Left kidney (tissue), 8 donors: ENCODE measurements at places on chromosomes 12 and 14. TPM values are rescaled to one million over a fixed set of nuclear protein-coding genes. Genes with fewer than 3 reads are reported as not detected.

GRCh38 chr12:68012712-68013111 is 23.5 kb downstream of the IFNG-AS1 start:
- DNase-seq = peak; percentile 10

GRCh38 chr12:68119250-68119649 is 40.3 kb downstream of the IFNG start:
- no peak for DNase-seq

DNA sequence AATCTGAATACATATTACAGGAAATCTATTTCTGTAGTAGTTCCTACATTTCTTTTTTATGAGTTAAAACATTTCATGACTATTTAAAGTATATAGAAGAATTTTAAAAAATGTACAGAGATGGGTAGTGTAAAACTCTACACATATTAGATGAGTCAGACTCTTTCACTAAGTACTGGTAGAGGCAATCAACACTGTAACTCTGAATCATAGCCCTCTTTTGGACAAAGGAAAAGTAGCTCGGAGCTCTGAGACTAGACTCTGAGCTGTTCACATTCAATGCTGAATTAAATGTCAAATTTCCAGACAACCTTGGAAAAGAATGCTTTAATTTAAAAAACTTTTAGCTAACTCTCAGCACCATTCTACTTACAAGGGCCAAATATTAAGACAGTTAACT is 3.4 kb downstream of the PTCSC3 start:
- DNase-seq = no peak

DNA sequence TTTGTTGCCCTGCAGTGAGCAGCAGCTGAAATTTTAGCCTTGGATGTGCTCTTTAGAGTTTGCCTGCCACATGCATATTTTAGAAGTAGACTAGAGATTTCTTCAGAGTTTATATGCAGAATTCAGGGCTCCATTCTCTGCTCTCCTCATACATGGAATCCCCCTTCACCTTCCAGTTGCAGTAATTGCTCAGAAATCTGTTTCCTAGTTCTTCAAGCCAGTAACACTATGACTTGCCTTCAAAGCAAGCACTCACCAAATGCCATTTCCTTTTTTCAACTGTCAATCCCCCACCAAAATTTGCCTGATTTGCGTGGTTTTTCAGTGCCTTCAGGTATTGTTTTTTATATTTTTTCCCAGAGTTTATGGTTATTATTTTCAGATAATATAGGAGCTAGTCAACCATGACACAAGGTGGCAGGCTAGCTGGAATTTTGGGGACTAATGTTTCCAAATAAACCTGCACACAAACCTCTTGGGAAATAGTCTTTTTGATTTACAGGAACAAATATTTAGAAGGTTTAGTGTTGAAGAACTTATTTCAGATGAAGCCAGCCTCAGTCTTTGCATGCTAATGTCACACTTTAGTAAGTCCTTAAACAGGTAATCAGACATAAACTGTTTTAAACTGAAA is 79.2 kb downstream of the ASCL1 start:
- no peak for DNase-seq

DNA sequence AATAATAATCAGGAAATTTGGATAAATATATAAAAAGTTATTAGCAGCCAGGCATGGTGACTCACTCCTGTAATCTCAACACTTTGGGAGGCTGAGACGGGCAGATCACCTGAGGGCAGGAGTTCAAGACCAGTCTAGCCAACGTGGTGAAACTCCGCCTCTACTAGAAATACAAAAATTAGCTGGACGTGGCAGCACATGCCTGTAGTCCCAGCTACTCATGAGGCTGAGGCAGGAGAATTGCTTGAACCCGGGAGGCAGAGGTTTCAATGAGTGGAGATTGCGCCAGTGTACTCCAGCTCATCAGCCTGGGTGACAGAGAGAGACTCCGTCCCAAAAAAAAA is 64.5 kb downstream of the SYT1 start:
- DNase-seq = no peak

GRCh38 chr12:32522331-32523221 is 123.2 kb downstream of the FGD4 start:
- no peak for DNase-seq

DNA sequence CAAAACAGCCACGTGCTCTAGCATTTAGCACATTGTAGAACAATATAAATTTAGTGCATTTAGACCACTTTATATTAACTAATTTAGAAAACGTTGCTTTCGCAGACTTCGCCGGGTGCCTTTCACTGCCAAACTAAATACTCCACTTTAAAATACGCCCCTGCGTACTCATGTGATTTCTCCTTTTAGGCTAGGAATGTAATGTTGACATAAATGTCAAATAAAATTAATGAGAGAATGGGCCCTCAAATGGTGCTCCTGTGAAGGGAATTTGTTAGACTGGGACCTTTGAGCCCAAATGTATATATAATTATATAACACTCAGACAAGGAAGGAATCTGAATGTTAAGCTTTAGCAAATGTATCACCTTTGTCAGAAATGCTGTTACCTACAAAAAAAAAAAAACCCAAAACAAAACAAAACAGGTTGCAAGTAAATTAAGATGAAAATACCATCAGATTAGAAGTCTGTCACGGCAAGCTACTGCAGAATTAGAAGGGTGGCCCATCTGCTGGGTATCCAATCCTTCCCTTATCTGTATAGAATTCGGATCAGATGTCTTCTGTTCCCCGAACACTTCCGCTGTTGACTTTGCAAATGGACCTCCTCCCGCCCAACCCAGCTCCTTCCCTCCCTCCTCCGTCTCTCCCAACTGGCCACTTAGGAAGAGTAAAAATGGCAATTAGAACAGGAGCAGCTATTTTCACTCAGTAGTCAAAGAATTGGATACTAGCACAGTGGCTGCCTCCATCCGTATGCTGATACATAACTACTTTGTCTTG is 159.3 kb upstream of the FOXN3 start:
- DNase-seq = peak; percentile 58

- DNase-seq = no peak
Observed at GRCh38 chr14:85934886-85935254, 404.9 kb downstream of the FLRT2 start.

- DNase-seq = no peak
Observed at GRCh38 chr12:650983-651382, 12.3 kb downstream of the NINJ2 start.

- no peak for DNase-seq
Observed at GRCh38 chr14:90288651-90289355, 32.5 kb downstream of the PSMC1 start.

Gene FOXM1
- 46.4 TPM for polyA plus RNA-seq

Gene CLEC1A
- polyA plus RNA-seq = 4.3 TPM

Gene TMEM119
- polyA plus RNA-seq = 15.0 TPM

Gene PPFIA2
- 5.0 TPM for polyA plus RNA-seq
